Esophagus squamous epithelium (tissue), 5 donors: ENCODE measurements at places on chromosomes 3 and 15.

DNA sequence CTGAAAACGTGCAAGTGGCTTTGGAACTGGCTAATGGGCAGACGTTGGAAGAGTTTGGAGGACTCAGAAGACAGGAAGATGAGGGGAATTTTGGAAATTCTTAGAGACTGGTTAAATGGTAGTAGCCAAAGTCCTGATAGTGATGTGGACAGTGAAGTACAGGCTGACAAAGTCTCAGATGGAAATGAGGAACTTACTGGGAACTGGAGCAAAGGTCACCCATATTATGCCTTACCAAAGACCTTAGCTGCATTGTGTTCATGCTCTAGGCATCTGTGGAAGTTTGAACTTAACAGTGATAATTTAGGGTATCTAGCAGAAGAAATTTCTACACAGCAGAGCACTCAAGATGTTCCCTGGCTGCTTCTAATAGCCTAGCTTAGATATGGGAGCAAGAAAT lies 28.6 kb upstream of the SERPINI2 start:
- DNase-seq = no peak
- H3K27me3 ChIP-seq = no peaks in the 10 kb centered on the region
- H3K27ac ChIP-seq = no peak overlapping the region
- H3K4me1 ChIP-seq = no peaks in the 10 kb centered on the region
- no peaks in the 10 kb centered on the region for H3K36me3 ChIP-seq
- no peak overlapping the region for H3K4me3 ChIP-seq

GRCh38 chr3:63818282-63819150 lies 583 bp upstream of the C3orf49 start:
- H3K4me3 ChIP-seq = no peak overlapping the region
- DNase-seq = no peak

- H3K27me3 ChIP-seq = no peaks in the 10 kb centered on the region
- H3K36me3 ChIP-seq = no peaks in the 10 kb centered on the region
- H3K27ac ChIP-seq = no peak overlapping the region
- H3K4me3 ChIP-seq = no peak overlapping the region
These were observed 8.2 kb upstream of the RYK start for GRCh38 chr3:134258761-134259347.

DNA sequence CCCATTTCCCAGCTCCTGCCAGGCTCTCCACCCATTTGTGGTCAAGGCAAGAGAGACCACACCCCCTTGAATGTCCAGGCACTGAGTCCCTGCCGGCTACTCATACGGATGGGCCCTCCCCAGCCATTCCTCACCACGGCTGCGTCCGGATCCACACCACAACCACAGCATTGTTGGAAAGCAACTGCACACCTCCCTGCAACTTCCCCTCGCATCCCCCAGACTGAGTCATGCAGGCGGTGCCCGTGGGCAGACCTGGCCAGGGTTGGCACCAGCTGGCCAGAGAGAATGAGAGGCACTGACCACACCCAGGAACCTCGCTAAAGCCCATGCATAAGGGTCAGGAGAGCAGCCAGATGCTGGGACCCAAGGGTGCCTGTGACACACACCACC lies 30.5 kb downstream of the LOXL1 start:
- DNase-seq = no peak
- H3K4me1 ChIP-seq = peaks cover 4% of the 10 kb centered on the region
- H3K36me3 ChIP-seq = no peaks in the 10 kb centered on the region
- H3K27me3 ChIP-seq = no peaks in the 10 kb centered on the region

GRCh38 chr3:134857356-134857755 lies 62.3 kb downstream of the EPHB1 start:
- no peaks in the 10 kb centered on the region for H3K4me1 ChIP-seq
- no peak overlapping the region for H3K27ac ChIP-seq
- no peak for DNase-seq
- no peaks in the 10 kb centered on the region for H3K36me3 ChIP-seq
- H3K4me3 ChIP-seq = no peak overlapping the region
- no peaks in the 10 kb centered on the region for H3K27me3 ChIP-seq

GRCh38 chr3:177055605-177056571 lies 141.4 kb downstream of the TBL1XR1 start:
- DNase-seq = no peak
- no peaks in the 10 kb centered on the region for H3K27me3 ChIP-seq
- no peak overlapping the region for H3K4me3 ChIP-seq
- H3K4me1 ChIP-seq = no peaks in the 10 kb centered on the region
- no peaks in the 10 kb centered on the region for H3K36me3 ChIP-seq
- H3K27ac ChIP-seq = no peak overlapping the region

- no peak for DNase-seq
- H3K27ac ChIP-seq = no peak overlapping the region
- no peaks in the 10 kb centered on the region for H3K36me3 ChIP-seq
- no peaks in the 10 kb centered on the region for H3K27me3 ChIP-seq
These were observed 193.4 kb upstream of the HES1 start for GRCh38 chr3:193942516-193943055.
